ENCODE measurements at places on chromosomes 13 and 19.

- DNase-seq = no peak
These were observed 35.6 kb upstream of the SPATA13 start for GRCh38 chr13:24124789-24125476.

- DNase-seq = no peak
These were observed 1.4 kb downstream of the PEG3 start for GRCh38 chr19:56838909-56839651.

DNA sequence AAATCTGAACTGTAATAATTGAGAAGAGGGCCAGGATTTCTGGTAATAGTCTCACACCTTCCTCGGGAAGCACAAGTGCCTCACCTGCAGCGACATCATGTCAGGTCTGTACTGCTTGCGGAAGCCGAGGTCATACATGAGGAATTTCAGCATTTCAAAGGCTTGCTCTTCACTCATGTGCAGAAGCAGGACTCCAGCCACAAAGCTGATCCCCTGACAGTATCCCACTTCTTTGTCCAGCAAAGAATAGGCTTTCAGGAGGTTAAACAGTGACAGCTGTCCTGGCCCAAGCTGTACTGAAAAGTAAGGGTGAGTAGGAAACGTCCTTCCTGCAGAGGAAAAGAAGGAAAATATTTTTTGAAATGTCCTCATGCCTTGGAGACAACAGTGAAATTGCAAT is 182.7 kb downstream of the TBC1D4 start:
- DNase-seq = no peak

- no peak for DNase-seq
These were observed 1074.3 kb upstream of the SLC10A2 start for GRCh38 chr13:104140552-104140951.

DNA sequence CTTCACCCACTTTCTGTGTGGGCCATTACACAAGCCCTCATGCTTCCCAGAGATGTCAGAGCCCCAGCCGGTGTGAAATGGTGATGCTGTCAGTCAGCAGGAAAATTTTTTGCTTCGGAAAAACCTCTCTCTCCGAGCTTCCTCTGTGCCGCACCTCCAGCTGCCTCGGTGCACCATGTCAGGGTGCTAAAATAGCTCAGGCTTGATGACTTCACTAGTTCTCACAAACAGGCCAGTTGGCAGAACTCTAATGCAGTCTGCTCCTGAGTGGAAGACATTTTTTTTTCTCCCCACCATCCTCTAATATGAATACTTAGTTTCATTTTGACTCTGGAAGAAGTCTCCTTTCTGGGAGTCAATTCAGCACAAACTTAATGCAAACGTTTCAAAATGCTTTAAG is 71.3 kb downstream of the KLF12 start:
- no peak for DNase-seq

GRCh38 chr19:3154957-3155736 is 19.3 kb downstream of the GNA15 start:
- peak; percentile 64 for DNase-seq

DNA sequence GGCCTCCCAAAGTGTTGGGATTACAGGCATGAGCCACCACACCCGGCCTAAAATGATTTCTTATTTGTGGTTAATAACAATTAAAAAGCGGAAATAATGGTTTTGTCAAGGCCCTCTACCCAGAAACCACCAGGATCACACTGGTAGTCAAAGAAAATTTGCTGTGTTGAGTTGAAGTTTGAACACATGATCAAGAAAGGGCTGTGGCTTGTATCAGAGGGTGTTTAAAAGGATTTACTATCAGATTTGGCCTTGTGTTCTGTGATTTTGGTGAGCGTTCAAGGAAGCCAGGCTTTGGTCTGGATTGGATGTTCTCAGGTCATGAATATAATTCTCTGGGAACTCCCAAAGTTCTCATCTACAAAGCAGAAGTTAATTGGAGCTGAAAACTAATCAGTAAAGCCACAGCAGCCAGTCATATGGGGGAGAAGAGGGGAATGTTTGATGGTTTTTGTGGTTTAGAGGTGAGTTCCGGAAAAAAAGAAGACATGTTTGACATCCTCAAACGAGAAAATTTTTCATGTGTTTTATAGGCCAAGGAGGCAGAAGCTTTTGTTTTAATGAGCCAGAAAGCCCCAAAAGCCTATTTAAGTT is 10.6 kb upstream of the ZNF556 start:
- DNase-seq = no peak

- DNase-seq = no peak
These were observed 2.6 kb downstream of the MBNL2 start for GRCh38 chr13:97224544-97225300.

GRCh38 chr13:105982219-105982930 is 553.1 kb downstream of the EFNB2 start:
- no peak for DNase-seq

DNA sequence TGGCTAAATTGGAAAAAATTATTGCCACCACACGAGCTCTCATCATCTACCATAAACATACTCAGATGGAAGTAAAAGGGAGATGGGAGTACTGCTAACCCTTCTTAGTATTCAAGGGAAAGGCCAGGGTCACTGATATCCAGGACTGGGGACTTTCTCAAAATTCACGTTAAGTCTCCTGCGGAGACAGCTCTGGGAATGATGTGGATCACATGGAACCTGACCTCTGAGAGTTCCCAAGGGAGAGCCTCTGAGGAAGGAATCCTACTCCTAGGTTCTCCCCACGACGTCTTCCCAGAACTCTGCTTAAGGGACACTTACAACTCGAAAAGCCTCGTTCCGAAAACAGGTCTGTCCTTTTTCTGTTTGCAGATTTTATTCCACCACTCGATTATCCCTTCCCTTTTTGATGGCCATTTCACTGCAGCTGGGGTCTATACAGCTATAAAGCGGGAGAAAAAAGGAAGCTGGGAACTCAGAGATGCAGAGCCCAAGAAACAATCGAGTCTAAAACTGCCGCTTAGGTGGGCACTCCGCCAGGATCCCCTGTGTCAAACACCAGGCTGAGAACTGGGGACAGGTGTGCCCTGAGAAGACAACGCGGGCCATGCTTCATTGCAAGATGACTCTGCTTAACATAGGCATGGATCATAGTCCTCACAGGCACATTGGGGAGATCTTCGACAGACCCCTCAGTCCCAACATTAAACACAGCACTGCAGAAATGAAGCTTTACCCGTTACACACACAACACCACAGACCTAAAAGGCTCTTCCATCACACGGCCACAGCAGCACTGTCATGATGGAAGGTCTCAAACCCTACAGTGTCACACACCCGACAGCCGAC is 823 bp upstream of the ZNF567 start:
- DNase-seq = no peak

- DNase-seq = no peak
These were observed 88.3 kb upstream of the TEX29 start for GRCh38 chr13:111232191-111232590.

- DNase-seq = no peak
These were observed 110.8 kb downstream of the SUCLA2 start for GRCh38 chr13:47890146-47890814.

DNA sequence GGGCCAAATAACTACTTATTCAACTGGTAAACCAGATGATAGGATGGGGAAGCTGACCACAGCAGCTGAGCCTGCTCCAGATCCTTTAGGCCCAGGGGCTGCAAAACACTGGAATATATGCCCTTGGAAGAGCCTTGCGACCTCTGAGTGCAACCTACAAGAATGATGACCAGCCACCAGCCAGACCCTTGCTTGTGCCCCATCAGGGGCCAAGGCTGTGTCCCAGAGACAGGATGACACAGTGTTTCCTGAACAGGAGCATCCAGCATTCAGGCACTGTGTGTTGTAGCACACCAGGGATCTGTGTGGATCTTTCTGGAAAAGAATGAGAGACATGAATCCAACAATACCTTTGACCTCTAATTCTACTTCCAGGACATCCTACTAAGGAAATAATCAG is 14.5 kb downstream of the GJA3 start:
- no peak for DNase-seq

GRCh38 chr19:41915776-41916414 is 12.4 kb downstream of the ERFL start:
- no peak for DNase-seq

GRCh38 chr19:33402421-33403220 is 29.1 kb downstream of the CEBPG start:
- DNase-seq = no peak

DNA sequence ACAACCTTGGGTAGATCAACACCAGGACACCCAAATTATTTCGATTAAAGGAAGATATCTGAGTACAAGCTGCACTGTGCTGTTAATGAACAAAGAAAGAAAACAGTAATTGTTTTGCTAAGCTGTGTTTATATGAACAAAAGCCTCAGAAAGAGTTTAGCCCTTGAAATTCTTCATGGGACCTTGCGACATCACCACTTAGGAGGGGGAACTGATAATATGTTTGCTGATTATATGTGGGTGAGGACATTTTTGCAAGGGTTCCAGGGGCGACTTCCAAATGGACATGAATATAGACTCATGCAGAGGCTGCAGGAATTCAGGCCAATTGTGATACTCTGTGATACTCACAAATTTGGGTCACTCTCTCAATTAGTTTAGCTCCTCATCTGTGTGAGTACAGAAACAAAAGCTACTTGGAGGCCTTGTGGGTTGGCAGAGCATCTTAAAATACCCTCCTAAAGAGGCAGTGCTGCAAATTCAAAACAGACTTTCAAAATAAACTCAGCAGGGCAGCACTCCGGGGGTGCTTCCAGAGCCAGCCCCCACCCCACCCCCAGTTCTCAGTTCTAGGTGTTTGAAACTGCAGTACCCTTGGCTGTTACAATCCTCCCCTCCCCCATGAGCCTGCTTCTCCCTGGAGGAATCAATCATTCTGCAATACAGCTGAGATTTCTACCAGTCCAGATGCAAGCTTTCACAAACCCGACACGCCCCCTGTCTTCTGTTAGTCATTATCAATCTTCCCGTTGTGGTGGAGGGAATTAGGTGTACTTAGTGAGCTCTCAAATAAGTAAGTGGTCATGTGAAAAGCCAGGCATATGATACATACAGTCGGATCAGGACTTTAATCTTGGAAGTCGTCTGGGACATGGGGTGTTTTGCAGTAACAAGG is 97.0 kb upstream of the MBNL2 start:
- no peak for DNase-seq

- no peak for DNase-seq
These were observed 113.3 kb downstream of the LMO7 start for GRCh38 chr13:75749407-75749806.

- no peak for DNase-seq
These were observed 173.1 kb downstream of the POU4F1 start for GRCh38 chr13:78430166-78430791.

DNA sequence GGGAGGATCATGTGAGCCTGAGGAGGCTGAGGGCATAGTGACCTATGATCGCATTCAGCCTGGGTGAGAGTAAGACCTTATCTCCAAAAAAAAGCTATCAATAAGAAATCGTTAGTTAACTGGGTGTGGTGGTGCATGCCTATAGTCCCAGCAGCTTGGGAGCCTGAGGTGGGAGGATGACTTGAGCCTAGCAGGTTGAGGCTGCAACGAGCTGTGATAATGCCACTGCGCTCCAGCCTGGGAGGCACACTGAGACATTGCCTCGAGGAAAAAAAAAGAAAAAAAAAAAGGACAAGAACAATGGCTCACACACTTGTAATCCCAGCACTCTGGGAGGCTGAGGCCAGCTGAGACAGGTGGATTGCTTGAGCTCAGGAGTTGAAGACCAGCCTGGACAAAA is 16.2 kb downstream of the PSPC1 start:
- no peak for DNase-seq

DNA sequence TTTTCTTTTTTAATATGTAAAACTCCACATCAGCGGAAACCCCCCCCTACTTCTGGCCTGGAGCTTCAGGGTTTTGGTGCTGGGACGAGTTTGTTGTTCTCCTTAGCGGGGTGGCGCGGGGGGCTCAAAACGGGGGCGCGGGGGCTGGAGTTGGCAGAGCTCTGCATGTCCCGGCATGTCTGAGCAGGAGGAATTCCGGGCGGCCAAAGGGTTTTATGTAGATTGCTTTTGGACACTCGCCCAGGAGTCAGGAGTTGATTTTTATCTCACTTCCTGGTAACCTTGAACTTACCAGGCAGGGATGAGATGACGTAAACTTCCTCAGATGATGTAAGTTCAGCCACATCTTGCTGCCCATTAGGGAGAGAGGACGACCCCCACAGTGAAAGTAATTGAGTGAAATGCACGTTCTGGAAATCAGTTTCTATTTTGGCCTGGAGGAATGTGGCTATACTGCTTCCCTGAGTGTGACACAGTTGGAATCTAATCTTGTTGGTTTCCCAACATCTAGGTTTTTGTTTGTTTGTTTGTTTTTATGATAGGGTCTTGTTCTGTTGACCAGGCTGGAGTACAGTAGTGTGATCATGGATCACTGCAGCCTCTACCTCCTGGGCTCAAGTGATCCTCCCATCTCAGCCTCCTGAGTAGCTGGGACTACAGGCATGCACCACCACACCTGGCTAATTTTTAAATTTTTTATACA is 21.0 kb upstream of the GDF15 start:
- no peak for DNase-seq

DNA sequence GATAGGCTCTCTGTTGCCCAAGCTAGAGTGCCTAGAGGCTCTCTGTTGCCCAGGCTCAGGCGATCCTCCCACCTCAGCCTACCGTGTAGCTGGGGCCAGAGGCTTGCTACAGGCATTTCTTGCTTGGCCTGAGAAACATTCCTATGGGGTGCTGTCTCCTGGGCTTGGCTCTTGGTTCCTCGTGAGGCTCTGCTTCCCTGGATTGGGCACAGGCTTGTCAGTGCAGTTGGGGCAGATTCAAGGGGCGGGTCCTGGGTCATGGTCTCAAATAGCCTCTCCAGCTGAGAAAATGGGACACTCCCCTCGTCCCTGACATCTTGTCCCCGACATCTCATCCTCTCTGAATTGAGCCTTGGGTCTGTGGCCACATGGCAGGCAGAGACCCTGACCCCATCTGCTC is 4.9 kb downstream of the TSSK6 start:
- DNase-seq = no peak

- DNase-seq = no peak
These were observed 7.1 kb upstream of the S1PR2 start for GRCh38 chr19:10238172-10238783.

DNA sequence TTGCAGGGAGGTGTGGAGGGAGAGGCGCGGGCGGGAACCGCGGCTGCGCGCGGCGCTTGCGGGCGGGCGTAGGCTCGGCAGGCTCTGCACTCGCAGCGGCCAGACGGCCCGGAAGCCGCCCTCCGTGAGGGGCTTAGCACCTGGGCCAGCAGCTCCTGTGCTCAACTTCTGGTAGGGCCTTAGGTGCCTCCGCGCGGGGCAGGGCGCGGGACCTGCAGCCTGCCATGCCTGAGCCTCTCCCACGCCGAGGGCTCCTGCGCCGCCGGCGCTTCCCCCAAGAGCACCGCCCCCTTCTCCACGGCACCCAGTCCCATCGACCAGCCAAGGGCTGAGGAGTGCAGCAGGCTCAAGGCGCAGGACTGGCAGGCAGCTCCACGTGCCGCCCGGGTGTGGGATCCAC is 940.8 kb upstream of the PCDH9 start:
- no peak for DNase-seq

All from activated T-helper 1 cell treated with anti-CD3 and anti-CD28 coated beads, Interleukin-2, amount 50 U/mL, for 16 hours (primary cell).